ENCODE measurements at places on chromosomes 1 and 21.

DNA sequence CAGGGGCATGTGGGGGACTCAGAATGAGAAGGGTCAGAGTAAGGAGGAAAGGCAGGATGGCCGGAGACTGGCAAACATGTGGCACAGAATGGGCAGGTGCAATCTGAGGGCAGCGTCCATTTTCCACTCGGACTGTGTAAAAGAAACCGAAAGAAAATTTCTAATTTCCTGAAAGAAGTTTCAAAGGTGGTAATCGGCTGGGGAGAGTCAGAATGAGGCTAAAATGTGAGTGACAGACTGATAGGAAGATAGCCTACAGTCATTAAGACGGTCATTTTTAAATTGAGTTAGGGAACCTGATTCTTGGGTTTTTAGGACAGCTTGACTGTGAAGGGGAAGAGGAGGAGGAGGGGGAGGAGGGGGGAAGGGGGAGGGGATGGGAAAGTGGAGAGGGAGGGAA, 23.6 kb downstream of the COA6 start:
- no peak for DNase-seq

DNA sequence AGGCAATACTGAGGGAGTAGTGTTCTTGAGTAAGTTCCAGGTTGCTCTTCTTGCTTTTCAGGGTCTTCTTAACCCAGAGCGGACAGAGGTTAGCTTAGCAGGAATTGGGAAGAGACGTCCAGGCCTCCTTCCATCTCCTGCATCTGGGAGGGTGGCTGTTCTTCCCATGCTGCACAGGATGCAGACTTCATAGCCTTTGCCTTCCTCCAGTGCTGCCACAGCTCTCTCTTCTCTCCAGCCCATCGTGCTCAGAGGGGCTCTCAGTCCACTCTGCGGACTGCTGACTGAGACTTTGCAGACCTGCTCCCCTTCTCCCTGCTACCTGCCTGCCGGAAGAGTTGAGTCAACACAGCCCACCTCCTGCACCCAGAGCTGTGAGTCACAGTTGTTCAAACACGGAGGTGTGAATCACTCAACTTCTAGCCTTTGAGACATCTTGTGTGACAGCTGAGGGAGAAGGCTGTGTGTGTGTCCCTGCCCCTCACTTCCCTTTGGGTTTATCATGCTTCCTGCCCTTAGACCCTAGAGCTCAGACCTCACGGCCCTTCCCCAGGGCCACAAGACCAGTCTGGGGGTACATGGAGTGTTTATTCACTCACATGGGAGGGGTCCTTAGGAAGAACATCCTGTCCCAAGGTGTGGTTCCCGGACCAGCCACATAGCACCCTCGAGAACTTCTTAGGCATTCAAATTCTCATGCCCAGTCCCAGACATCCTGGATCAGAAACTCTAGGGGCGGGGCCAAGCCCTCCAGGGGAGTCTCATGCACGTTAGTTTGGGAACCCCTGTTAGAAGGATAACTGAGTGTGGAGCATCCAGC, 158.3 kb upstream of the CACNA1E start:
- peak; percentile 24 for DNase-seq

DNA sequence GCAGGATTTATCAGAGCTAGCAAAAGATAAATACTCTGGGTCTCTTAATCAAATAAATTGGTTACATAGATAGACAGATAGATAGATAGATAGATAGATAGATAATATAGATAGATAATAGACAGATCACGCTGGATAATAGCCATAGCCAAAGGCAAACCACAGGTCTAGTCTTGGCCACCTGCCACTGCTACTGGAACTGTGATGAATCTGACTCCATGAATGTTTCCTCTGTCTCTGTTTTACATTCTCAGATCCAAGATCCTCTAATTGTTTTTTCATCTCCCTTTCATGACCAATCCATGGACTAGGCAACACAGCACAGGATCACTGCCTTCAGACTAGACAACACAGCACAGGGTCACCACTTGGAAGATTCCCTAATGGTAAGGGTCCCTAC, 444.7 kb upstream of the NFIA start:
- DNase-seq: no peak

GRCh38 chr1:3327389-3327702, 127.1 kb upstream of the ARHGEF16 start:
- no peak for DNase-seq

GRCh38 chr1:246907472-246907871, 24.3 kb downstream of the AHCTF1 start:
- peak; percentile 37 for DNase-seq
